ENCODE measurements at places on chromosomes 12 and 14.

DNA sequence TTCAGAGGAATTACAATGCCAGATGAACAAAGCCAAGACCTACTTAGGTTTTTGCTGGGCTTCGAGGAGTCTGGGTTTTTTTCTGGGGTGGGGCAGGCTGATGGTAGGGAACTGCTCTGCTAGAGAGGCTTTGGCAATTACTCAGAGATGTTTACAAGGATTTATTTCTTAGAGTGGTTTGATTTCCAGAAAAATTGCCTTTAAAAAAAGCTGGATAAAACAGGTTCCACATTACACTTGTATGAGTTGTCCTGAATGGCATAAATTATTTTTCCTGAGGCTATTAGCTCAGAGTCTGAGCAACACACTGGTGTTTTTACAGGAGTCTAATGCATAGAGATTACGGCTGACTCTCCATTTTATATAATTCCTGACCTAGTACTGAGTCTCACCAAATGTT is 118.5 kb upstream of the FRMD6 start:
- DNase-seq = no peak

- no peak for DNase-seq
Observed at GRCh38 chr14:75068294-75069120, 934 bp upstream of the ZC2HC1C start.

GRCh38 chr14:93073910-93074769 is 41.6 kb downstream of the ITPK1 start:
- peak; percentile 44 for DNase-seq

GRCh38 chr12:116222358-116222757 is 55.1 kb downstream of the MED13L start:
- peak; percentile 78 for DNase-seq

DNA sequence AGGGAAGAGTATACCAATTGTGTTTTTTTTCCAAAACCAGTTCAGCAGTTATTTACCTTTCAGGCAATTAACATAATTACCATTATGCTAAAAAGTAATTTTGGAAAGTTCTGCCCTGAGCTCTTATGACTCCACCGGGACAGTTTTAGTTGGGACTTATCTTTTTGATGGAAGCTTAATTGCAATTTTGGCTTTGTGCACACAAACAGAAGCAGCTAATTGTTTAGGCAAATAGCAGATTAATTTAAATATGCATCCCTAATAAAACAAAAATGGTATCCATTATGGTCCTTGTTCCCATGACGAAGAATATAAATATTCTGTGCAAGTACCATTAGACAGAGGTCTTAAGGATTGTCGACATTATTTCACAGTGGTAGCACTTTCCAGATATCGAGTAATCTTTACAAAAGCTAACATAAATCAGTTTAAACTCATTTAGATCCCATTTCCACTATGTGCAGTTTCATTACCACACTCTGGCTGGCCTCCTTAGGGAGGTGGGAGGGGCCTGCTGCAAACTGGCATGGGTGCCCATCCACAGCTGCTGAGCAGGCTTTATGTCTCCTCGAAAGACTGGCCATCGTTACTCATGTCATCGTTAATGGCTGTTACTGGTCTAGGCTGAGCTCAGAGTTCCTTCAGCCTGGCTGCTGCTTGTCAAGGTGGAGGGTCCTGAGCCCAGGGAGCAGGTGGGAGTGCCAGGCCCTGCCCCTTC is 68.2 kb downstream of the FBXW8 start:
- no peak for DNase-seq

DNA sequence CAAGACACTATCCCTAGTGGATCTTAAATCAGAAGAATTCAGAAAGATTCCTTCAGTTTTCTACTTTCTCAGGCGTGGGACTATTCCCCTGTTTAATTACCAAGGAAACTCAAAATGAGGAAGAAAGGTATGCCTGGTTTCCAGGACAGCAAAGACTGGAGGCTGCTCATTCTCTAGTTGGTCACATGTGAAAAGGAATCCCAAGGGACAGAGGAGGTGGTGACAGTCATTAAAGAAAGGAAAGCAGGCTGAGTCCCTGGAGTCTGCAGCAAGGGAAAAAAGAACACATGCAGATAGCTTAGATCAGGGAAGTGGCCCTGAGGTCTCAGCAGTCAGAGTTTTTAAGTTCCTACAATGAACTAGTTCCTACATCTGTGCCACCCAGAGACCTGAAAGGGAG is 165.4 kb upstream of the CCDC198 start:
- no peak for DNase-seq

- DNase-seq = peak; percentile 66
Observed at GRCh38 chr12:121810234-121810817, 6.5 kb downstream of the SETD1B start.

DNA sequence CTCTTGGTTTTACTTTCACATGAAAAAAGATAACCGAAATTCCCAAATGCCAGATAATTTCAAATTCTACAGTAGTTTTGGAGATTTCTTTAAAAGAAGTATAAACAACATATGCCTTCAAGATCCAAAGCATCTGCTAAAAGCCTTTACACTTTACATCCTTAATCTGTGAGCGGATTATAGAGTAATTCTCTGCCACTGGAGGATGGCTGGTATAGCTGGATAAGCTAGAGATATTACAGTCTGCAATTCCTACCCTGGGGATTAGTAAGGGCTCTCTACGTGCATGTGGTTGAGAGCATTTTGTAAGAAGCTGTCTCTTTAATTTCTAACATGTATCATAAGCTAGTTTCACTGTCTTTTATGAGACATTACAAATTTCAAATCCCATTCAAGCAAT is 240.3 kb upstream of the HMGA2 start:
- DNase-seq = no peak

DNA sequence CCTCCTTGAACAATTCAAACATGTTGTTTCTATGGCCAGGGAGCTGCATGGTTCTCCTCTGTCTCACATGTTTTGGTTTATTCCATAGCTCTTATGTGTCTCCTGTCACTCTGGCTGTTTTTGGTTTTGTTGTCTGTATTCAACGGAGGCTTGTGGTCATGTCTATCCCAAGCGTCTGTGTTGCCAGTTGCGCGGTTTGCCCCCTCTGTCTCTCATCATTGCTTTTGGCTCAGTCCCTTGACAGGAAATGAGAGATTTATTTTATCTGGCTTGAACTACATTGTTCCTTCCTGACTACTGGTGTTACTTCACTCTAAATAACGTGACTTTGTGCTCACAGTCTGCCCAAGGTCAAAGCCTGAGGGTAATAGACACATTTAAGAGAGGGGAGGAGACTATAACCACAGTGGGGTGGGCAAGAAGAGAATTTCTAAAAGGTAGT is 96.4 kb upstream of the SOX5 start:
- DNase-seq = peak; percentile 39

DNA sequence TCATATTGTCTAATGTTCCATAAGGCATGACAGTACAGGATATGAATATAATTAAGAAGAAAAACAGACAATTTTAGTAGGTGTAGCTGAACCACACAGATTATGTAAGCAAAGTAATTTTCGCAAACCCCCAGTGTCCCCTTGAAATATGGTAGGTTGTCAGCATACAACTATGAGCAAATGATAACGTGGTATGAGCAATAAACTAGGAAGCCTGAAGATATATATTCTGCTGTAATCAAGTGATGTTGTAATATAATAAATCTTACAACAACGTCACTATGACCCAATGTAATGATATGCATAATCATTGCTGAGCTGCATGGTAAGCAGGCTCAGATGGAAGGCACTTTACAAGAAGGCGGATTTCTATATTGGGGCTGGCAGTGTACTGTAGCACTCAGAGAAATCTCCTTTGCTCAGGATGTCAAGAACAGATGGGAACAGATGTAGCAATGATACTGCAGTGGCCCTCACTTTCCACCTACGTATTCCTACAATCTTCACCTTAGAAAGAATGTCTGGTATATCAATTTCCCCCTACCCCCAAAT is 47.8 kb upstream of the MYF6 start:
- DNase-seq = no peak

- no peak for DNase-seq
Observed at GRCh38 chr12:104006929-104007328, 41.3 kb downstream of the TDG start.

DNA sequence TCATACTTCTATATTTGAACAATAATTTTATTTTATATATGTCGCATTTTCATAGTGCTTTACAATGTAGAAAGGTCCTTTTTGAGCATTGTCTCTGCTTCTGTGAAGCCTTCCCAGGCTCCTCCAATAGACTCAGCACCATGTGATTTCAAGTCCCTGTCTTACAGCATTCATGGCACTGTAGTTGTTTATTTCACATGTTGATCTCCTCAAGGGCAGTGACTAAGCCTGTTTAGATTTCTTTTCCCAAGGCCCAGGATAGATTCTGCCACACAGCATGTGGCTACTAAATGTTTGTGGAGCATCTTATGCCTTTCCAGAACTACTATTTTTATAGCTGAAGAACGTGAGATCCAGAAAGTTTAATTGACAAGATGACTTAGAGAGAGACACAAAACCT is 391.7 kb downstream of the TMEM117 start:
- no peak for DNase-seq

DNA sequence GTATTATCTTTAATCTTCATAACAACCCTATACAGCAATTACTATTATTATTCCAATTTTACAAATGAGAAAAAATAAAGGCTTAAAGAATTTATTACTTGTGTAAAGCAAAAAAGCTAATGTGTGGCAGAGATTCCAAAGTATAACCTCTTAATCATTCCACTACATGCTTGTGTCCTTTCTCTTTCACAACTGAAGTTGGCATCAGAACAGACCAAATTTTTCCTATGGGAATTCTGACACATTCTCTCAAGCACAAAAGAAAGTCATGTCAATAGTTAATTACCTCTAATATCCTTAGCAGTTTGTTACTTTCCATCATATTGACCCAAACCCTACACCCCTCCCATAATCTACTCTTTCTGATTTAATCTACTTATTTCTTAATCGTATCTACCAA is 86.7 kb downstream of the BCL2L14 start:
- no peak for DNase-seq

GRCh38 chr12:48693572-48693971 is 11.5 kb upstream of the KANSL2 start:
- DNase-seq = no peak

- no peak for DNase-seq
Observed at GRCh38 chr12:92466391-92467305, 236.1 kb upstream of the PLEKHG7 start.

DNA sequence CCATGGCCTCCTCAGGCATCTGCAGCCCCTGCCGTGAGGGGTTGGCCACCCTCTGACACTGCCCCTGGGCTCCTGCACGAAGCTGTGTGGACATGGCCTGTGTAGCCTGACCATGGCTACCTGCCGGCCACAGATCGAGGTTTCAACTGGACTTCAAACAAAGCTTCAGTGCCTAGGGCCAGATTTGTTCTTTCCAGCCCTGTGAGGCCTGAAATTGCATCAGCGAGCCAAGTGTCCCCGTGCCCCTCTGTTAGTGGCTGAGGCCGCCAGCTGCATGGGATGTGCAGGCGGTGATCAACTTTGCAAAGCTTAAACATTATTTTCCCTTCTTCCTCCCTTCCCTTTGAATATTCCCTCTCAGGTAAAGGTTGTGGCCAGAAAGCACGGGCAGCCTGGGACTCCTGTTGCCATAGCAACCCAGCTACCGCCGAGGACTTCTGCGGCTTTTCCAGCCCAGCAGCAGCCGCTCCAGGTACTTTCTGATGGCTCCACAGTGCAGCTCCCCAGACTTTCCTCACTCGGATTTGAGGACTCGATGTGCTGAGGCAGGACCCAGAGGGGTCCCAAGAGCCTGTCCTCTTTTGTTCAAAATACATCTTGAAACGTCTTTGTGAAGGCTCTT is 35.8 kb downstream of the DDX51 start:
- DNase-seq = no peak

DNA sequence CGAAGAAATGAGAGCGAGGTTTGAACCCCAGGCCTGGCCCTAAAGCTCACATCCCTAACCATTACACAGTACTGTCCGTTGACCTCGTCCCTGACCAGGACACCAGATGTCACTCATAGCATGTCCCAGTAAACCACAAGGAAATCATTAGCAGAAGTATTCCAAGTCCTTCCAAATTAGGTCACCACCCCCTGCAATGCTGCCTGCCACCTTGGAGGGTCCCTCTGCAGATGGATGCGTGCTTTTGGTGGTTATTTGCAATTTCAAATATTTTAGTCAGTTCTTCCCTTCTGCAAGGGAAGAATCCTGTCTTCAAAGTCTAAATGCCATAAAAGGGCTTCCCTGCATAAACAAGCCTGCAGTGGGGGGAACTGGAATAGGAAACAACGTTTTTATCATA is 71.3 kb downstream of the CLMN start:
- DNase-seq = no peak

All from tibial artery (tissue), 4 donors.